ENCODE measurements at places on chromosomes 1 and 21.

DNA sequence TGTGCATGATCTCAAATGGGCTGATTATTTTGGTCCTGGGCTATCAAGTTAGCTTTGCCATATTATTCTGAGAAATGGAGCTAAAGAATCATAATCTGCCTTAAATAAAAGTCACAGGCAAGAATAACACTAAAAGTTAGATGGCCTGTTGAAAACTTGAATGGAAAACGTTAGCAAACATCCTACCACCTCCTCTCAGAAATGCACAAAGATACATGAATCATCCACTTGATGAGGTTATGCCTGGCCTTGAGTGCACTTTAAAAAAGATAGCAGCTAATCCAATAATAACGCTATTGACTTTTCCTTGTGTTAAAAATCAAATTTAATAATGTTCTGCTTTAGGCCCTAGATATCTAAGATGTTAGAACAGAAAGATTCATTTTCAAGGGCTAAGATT is 108.0 kb downstream of the KCNJ6 start:
- no peak for DNase-seq

- no peak for DNase-seq
These were observed 87.7 kb upstream of the TNFSF4 start for GRCh38 chr1:173294843-173295242.

DNA sequence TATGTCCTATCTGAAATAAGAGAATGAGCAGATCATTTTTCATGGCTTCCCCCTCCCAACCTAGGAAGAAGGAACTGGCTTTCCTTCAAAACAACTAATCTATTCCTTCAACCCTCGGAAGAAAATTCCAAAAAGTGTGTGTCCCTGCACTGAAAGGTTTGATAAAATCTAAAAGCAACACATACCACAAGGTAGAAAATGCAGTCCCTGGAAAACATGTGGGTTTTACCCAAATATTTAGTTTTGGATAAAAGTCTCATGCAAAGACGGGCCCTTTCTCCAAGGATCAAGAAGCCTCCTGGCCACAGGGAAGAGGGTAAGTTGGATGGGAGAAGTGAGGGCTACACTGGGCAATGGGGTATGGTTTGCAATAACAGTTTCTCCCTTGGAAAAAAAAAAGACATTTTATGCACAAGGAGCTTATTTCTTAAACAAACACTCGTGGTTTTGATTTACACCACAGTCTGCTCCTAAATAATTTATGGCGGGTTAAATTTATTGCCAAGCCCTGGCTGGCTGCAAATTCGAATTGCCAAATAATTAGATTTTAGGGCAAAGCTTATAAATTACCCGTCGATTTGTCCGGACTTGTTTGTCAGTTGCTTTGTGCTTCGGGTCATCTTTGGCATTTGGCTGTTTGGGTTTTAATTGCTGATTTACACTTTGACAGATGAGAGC is 28.9 kb downstream of the ERI3 start:
- no peak for DNase-seq

DNA sequence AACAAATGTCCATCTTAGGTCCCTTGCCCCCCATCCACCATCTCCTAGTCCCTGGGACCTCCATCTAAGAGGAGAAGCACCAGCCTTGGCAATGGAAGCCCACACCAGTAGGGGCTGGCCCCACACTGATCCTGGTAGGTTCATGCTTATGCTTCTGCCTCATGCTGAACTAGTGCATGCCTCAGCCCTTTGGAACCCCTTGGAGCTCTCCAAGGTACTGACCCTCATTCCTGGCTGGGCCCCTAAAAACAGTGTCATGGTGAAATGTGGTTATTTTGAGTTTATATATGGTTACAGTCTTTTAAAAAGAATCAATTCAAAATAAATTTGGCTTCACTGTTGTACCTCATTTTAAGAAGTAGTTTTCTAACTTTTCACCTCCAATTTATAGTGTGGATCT is 108.3 kb downstream of the HIVEP3 start:
- no peak for DNase-seq

DNA sequence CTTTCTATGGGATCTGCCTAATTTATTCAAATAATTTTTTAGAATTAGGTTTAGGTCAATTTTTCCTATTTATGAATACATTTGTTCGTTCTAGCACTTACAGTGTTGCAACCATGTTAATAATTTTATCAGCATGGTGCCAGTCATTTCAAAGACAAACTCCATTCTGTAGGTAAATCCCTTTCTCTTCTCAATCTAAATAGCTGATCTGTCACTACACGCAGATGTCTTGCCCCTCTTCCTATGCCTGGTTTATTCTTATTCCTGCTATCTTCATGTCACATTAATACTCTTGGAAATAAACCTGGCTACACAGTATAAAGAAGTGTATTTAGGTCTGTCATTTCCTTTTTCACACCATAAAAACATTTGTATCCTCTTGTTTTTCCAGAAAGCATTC is 1172.4 kb downstream of the BRINP3 start:
- DNase-seq = no peak

DNA sequence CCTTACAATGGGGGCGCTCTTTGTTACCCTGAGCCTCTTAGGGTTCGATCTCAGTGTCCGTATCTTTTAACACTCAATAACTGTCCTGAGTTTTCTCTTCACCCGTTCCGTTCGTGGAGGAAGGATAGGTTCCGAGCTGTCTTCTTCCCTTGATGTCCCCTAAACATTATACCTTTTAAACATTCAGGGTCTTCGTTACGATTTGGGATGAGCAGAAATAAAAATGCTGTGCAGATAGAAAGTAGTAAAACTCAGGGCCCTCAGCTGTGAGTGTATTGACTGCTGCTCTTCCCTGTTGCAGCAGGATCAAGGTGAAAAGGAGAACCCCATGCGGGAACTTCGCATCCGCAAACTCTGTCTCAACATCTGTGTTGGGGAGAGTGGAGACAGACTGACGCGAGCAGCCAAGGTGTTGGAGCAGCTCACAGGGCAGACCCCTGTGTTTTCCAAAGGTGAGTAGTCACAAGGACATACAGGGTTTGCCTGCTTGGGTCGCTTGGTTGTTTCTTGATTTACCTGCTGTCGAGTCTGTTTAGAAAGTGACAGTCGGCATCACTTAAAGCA is 784 bp downstream of the RPL11 start:
- DNase-seq = no peak

GRCh38 chr1:51714374-51715019 is 97.6 kb downstream of the OSBPL9 start:
- no peak for DNase-seq

- DNase-seq = no peak
These were observed 139.2 kb downstream of the NTMT2 start for GRCh38 chr1:170284951-170285350.

DNA sequence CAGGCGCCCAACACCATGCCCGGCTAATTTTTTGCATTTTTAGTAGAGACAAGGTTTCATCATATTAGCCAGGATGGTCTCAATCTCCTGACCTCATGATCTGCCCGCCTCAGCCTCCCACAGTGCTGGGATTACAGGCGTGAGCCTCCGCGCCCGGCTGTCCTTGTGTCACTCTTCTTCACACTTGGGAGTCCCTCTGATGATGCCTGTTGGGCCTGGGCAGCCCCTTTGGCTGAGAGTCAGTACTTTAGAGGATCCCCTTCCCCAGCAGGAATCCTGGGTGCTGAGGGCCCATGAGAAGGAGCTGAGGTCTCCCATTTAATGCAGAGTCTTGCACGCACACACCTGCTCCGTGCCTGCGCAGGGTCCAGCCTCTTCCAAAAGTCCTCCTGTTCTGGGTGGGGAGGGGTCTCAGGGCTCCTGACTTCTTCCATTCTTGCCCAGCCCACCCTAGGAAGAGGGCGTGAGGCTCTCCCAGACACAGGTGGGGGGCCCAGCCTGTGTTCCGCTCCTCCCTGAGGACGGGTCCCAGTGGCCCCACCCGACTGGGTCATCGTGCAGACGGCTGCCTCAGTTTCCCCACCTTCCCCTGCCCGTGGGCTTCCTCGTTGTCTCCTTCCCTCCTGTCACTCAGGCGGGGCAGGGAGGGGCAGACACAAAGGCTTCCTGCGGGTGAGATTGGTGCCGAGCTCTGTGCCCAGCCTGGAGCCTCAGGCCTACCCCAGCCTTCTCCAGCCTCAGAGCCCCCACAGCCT is 3.9 kb downstream of the TTLL10 start:
- no peak for DNase-seq
